Stimulated activated CD4-positive, alpha-beta T cell treated with anti-CD3 and anti-CD28 coated beads, TNF-alpha, amount 100 ng/mL, for 1 hour (primary cell): ENCODE measurements at places on chromosomes 1 and 21.

GRCh38 chr1:201224666-201225370 lies 34.2 kb downstream of the IGFN1 start:
- DNase-seq, result no peak

DNA sequence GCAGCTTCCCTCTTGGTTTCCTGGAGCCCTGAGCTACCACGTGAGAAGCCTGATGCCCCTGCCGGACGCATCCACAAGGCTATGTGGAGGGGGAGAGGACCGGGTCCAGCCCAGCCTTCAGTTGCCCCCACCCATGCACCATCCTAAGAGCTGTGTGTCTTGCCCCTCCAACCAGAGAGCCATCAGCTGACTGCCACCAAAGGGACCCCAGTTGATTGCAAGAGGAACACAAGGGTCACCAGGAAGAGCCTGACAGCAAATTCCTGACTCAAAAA lies 81.5 kb downstream of the GLIS1 start:
- DNase-seq, result no peak

DNA sequence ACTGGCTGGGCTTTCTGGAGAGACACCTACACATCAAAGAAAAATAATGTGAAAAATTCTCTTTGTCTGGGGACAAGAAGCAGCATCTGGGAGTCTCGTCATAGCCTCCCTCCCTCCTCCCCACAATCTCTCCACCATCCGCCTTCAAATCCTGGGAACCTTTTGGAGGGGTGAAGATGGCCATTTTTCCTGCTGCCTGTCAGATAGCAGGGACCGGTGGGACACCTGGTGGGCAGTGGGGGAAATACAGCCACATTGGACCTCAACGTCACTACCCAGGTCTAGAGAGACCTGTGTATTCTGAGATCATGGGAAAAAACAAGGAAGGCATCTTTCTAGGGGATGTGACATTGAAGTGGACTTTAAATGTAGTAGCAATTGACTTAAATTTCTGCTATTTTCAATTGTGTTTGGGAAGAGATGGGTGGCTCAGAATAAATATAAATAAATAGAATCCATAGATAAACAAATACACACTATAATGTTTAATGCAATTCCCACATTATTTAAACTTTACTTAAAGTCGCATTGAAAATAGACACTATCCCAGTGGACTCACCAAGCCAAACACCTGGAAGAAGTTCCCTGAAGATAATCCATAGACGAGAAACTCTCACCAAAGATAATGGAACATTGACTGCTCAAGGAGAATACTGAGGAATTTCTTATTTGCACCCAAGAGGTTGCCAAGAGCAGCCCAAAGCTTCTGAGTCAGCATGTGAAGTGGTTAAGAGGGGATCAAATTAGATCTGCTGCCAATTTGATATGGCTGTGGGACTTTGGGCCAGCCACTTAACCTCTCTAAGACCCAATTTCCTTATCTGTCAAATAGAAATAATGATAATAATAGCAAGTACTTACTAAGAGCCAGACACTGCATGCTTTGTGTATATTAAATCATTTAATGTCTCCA lies 147.6 kb upstream of the CAMK1G start:
- DNase-seq, result no peak

DNA sequence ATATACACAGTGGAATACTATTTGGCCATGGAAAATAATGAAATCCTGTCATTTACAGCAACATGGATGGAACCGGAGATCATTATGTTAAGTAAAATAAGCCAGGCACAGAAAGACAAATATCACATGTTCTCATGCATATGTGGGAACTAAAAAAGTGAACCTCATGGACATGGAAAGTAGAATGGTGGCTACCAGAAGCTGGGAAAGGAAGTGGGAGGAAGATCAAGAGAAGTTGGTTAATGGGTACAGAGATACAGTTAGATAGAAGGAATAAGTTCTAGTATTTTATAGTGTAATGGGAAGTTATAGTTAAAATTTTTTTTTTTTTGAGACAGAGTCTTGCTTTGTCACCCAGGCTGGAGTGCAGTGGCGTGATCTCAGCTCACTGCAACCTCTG lies 34.8 kb upstream of the CREG1 start:
- DNase-seq, result no peak

DNA sequence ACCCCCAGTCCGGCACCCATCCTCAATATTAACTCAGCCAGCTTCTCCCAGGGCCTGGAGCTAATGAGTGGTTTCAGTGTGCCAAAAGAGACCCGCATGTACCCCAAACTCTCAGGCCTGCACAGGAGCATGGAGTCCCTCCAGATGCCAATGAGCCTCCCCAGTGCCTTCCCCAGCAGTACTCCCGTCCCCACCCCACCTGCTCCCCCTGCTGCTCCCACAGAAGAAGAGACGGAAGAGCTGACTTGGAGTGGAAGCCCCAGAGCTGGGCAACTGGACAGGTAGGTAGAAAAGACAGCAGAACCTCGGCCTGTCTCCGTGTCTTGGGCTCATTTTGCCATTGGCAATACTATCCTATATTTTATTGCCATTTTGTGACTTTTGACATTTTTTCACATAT lies 45.4 kb upstream of the IPO9 start:
- DNase-seq, result no peak

GRCh38 chr1:1059494-1060280 lies 14.4 kb downstream of the RNF223 start:
- DNase-seq, result peak; percentile 84

DNA sequence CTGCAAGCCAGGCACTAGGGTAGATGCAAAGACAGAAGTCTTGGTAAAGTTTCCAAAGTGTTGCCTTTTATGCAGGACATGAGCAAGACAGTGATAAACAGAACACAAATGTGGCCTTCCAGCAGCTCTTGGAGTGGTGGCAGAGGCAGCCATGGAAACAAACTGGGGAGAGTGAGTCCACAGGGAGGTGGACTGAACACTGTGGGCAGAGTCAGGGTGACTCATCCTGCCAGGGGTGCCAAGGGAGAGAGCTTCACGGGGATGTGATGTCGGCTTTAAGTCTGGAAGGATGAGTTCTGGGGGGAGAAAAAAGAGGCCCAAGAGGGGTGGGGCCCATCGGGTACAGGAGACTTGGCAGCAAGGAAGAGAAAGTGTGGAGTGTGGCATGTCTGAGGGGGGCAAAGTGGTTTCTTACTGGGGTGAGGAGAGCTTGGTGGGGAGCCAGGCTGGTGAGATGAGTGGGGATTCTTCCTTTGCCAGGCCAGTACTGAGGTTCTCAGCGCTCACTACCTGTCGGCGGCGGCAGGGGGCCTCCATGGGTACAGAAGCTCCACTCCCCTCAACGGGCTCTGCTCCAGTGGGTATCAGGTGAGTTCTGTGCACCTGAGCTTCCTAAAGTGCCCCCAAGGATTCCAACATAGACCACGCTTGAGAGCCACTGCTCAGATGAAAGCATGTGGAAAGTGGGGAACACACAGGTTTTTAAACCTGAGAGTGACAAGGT lies 41.8 kb downstream of the KIAA0040 start:
- no peak for DNase-seq

DNA sequence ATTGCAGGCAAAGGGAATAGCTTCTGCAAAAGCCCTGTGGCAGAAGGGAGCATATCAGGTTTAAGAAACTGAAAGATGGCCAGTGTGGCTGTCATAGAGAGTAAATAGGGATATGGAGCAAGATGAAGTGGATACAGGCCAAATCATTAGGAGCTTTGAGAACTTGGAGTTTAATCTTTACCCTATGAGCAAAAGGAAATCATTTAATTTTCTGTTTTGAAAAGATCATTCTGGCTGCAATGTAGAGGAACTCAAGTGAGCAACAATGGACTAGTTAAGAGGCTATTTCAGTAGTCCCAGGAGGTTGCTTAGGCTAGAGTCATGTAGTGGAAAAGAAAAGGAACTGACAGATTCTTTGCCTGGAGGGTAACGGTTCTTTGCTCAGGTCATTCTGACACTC lies 47.2 kb downstream of the RAP1A start:
- DNase-seq, result no peak
